A549 treated with Hydrocortisone at 1 μM for 4 hours (cell line): ENCODE measurements at places on chromosomes 2 and 18. TPM values are rescaled to one million over a fixed set of nuclear protein-coding genes. Genes with fewer than 3 reads are reported as not detected.

Gene ACMSD
- not detected in 5 replicates for total RNA-seq

Gene FAM124B
- not detected in 5 replicates for total RNA-seq

Gene ANKRD36C
- total RNA-seq: 3.4 to 5.3 TPM (median 4.1 TPM) in 5 replicates

Gene MAP3K2
- 11.6 to 21.5 TPM (median 20.2 TPM) in 5 replicates for total RNA-seq

Gene DIS3L2
- 11.8 to 13.6 TPM (median 13.2 TPM) in 5 replicates for total RNA-seq

Gene B3GNT7
- 2.0 to 3.1 TPM (median 2.3 TPM) in 5 replicates for total RNA-seq

Gene HOXD13
- total RNA-seq: 0.13 to 0.26 TPM (median 0.15 TPM) in 5 replicates

Gene TM4SF20
- 6.6 to 8.7 TPM (median 8.0 TPM) in 5 replicates for total RNA-seq
